NK-92 treated with Interleukin-12 subunit alpha and Interleukin-12 subunit beta, amount 100 ng/mL, for 24 hours (cell line): ENCODE measurements at places on chromosomes 16 and 17.

DNA sequence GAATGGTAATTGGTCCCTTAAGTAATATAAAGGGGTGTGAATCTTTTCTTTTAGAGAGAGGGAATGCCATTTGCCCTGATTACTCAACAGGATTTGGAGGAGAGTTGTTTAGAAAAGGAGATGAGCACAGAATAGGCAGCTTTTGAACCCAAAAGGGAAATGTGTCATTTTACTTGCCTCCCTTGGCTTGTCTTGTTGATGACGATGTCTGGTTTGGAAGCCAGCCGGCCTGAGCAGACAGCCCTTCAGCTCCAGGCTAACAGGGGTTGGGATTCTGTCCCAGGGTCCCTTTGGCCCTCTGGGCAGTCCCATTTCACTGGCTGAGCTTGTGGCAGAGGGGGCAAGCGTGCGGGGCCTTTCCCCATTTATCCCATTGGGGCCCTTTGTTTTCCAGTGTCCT lies 22.3 kb upstream of the PRKAR1A start:
- no peak for DNase-seq

- DNase-seq, result no peak
Measured at GRCh38 chr16:54326266-54326662, 39.7 kb upstream of the IRX3 start.

DNA sequence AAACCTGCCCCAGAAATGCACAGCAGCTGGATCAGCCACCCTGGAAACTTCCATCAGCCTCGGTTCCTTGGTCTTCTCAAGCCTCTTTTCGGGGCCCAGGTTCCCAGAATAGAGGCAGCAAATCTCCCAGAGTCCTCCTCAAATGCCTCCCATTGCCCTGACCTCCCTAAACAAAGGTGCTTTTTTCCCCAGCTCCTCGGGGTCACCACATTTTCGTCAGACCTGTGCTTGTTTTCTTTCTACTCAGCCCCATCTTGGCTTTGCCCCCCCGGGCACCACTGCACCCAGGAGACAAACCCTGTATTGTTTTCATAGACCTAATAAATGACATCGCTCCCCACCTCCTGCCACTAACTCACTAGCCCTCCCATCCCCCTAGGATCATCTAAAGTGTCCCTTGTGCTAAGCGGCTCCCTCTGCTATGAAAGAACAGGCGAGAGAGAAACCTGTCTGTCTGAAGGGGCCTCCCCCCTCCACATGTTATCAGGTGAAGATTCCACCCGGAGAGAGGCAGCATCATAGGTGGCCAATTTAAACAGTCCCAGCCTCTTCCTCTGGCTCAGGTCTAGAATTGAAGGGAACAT lies 451.1 kb downstream of the SOX9 start:
- DNase-seq, result no peak

DNA sequence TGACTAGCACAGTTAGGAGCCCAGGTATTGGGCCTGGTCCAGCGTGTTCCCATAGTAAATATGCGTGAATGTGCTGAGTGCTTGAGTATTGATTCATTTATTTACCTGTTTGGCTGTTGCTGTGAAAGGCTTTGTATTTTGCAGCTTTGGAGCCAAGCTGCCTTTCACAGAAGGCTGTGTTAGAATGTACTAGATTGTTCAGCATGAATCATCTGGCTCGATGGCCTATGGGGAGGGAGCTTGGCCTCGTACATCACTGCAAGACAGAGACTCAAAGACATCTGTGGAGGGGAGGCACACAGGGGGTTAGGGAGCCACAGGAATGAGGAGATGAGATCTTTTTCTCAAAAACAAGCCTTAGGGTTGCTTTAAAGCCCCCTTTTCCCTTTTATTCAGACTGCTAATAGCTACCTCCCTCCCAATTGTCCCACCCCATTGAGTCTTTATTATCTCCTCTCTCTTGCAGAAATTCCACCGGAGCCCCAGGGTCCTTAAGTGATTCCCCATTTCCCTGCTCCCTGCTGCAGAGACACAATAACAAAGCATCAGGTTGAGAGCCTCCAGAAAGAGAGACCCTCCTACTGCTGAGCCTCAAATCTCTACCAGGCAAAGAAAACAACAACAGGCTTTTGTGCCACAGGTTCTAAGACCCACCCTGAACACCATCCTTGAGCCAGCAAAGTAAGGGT lies 307.2 kb downstream of the ABCC12 start:
- DNase-seq, result no peak

GRCh38 chr17:1050246-1050995 lies 53.5 kb downstream of the TIMM22 start:
- no peak for DNase-seq

DNA sequence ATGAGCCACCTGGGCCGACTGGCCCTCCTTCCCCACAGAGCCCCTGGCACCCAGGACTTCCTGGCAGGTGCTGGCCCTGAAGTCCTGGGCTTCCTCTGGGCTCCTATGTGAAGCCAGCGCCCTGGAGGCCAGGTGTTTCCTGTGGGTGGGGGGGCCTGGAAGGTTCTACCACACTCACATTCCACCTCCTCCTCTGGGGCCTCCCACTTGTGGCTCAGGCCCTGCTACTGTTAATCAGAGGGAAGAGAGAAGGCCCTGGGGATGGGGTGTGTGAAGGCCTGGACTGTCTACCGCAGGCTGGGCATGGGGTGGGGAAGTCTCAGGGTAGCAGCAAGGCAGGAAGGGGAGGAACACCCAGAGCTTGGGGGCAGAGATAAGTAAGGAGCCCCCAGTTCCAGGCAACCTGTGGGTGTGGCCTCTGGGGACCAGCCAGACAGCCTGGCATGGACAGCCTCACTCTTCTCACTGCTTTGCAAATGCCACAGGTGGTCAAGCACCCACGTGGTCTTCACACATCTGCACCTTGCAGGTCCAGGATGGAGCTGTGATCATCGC lies 111.9 kb upstream of the TNRC6C start:
- DNase-seq, result no peak

GRCh38 chr17:72359274-72359673 lies 238.5 kb downstream of the SOX9 start:
- DNase-seq, result no peak

GRCh38 chr17:3004925-3005324 lies 58.5 kb downstream of the OR1D5 start:
- no peak for DNase-seq

GRCh38 chr17:14813649-14814370 lies 451.3 kb downstream of the PMP22 start:
- no peak for DNase-seq

DNA sequence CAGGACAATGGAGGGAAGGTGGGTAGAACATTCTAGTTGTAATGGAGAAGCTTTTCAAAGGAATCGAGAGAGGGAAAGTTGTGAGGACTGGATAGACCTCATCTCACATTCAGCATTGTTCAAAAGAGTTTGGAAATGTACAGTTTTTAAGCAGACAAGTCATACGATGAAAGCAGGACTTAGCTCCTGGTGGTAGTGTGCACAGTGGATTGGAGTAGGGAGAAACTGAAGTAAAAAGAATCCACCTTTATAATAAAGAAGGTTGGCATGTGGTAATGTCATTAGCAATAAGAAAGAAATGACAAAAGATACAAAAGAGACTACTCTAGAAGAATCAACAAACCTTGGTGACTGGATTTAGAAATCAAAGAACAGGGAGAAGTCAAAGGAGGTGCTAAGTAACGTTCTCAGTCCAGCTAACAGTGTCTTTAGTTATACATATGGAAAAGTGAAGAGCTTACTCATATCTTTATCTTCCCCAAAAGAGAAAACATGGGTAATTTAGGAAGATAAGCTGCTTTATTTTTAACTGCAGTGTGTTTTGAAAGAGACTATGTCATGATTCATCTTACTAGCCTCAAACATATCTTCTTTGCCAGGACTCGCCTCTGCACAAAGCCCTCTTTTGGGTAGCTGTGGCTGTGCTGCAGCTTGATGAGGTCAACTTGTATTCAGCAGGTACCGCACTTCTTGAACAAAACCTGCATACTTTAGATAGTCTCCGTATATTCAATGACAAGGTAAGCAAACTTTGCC lies 18.7 kb upstream of the EVI2A start:
- DNase-seq, result no peak

- no peak for DNase-seq
Measured at GRCh38 chr17:8700546-8700945, 44.1 kb downstream of the CCDC42 start.

DNA sequence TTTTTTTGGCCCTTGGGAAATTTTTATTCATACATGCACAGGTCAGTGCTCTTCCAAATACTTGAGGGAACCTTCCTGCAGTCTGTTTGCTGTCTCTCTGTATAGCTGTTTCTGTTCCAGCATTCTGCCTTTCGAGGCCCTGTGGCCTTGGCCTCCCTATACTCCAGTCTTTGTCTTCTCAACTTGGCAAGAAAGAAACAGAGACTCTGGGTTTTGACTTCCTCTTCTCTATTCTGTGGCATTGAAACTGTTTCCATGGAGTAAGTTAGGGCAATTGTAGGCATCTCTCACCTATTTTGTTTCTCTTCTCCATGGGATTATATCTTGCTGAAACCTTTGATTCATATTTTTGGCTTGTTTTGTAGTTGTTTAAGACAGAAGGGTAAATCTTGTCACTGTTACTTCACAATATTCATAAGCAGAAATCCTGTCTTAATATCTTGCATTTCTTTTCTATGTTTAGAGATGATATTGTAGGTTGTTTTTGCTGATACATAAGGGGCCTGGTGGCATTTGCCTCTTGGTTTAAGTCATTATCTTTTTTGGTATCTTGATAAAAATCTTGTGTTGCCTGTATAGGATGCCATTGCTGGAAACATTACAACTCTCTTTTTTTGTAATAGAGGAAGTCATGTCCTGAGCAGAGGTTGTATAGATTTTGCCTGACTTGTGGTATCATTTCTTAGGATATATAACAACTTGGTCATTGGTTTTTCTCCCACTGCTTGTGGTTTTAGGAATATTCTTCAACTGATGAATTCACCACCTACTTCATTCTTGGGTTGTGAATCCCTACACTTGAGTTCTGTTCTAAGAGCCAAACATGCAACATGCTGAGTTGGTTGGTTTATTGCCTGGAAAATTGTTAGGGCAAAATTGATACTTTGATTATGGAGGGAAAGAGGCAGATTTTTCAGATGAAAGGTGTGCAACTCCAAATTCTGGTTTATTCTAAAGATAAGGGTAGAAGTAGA lies 168.6 kb downstream of the FTO start:
- no peak for DNase-seq

DNA sequence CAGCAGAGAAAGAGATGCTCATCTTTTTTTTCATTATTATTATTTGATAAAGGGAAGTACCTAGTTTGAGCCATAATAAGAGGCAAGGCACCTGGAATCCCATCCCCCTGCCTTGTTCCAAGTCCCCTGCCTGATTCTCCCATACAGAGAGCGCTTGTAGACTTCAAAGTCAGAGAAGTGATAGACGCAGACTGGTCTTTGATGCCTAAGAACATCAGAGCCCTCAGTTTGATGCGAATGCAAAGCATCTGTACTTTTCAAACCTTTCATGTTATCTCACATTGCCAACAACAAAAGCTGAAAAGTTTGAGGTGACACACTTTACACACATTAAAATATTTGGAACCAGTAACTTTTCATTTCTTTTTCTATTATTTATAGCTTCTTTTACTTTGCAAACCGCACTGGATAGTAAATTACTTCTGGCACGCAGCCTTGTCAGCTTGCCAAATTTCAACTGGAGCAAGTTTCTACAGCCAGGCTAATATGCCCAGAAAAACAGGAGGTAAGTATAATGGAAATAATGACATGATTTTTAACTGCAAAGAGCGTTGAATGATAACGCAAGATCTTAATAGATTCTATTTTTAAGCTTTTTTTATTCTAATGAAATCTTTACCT lies 5.9 kb upstream of the UTP6 start:
- DNase-seq, result no peak

- DNase-seq, result no peak
Measured at GRCh38 chr17:2799653-2800052, 3.4 kb downstream of the RAP1GAP2 start.
